Gastroesophageal sphincter (tissue), 4 donors: ENCODE measurements at places on chromosomes 2 and 18. TPM values are rescaled to one million over a fixed set of nuclear protein-coding genes. Genes with fewer than 3 reads are reported as not detected.

Gene SNRNP200
- total RNA-seq, result 108 TPM

Gene ATG9A
- 47.8 TPM for total RNA-seq

Gene PAIP2B
- 16.6 TPM for total RNA-seq

DNA sequence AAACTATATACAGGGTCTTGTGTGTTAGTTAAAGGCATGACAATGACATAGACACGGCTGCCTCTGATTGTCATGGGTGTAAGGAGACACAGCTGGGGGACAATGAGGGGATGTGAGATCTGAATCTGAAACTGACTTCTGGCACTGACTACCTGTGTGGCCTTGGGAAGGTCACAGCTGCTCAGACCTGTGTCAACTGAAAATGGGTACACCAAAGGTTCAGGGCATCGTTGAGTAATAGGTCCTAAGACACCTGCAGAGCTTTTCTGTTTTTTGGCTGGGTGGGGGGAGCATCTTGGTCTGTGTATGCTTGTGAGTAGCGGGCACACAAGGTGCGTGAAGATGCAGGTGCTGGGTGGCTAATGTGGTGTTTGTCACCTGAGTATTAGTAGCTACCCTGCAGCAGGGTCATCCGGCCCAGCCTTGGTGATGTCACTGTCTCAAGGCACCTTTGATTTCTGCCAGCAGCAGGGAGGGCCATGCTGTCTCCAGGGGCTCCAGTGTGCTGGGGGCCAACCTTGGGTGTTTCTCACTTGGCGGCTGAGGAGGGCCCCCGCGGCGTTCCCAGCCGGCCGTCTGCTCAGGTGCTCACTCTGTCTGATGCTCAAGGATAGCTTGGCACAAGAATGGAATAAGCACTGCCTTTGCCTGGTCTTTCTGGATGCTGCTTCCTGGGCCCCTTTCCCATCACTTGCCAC is 53.1 kb upstream of the HS6ST1 start:
- ATAC-seq, result no peak

DNA sequence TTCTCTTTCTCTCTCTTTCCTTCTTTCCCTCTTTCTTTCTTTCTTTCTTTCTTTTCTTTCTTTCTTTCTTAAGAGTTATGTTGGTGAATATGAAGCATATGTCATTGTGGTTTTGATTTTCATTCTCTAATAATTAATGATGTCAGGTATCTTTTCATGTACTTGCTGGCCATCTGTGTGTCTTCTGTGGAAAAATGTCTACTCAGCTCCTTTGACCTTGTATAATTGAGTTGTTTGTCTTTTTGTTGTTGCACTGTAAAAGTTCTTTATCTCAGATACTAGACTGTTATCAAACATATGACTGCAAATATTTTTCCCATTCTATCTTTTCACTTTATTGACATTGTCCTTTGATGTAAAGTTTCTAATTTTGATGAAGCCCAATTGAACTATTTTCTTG is 645.1 kb downstream of the CNTNAP5 start:
- no peak for ATAC-seq
